DMS53 (cell line): ENCODE measurements at places on chromosomes 1 and 21.

DNA sequence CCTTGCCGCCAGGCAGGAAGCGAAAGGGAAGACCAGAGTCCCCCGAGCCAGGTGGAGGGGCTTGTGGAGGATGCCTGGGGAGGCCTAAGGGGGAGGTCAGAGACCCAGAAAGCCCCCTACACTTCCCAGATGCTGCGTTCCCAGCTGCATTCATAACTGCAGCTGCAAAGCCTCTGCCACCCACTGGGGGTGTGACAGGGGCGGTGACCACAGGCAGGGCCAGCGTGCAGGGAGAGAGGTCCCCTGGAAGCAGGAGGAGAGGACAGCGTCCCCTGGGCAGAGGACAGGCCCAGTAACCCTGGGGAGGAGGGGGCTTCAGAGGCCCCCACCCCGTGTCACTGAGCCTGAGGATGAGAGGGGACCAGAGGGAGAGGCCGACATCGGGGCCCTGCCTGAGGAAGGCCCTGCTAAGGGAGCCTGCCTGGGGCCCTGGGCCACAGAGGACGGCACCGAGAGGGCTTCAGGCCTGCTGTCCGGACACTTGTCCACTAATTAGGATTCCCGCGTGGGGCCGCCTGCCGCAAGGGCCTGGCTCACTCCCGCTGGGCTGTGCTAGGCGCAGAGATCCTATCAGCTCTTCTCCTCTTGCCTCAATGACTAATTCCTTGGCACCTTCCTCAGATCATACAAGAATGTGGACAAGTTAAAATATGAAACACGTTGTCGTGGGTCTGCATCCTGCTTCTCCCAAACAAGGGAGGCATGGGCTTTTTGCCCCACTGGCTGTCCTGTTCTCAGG lies 49.1 kb upstream of the CCDC27 start:
- no peak for DNase-seq

DNA sequence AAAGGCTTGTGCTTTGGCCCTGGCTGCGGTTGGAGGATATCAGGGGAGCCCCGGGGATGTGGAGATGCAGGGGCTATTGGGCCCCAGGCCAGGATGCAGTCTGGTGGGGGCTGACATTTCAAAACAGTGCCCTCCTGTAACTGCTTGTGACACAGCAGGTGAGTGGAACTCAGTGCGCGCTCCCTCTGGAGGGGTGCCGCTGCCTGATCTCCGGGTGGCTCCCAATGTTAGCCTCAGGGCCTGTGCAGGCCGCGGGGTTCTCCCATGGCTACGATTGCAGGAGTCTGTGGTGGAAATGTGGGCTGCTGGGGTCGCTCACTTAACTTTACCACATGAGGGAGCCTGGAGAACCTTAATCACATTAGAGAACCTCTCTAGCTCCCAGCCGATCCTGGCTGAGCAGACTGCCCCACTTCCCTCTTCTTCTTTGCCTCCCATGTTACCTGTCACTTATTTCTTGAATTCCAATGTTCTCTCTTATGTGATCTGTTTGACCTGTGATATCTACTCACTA lies 163.2 kb downstream of the FMN2 start:
- no peak for DNase-seq

DNA sequence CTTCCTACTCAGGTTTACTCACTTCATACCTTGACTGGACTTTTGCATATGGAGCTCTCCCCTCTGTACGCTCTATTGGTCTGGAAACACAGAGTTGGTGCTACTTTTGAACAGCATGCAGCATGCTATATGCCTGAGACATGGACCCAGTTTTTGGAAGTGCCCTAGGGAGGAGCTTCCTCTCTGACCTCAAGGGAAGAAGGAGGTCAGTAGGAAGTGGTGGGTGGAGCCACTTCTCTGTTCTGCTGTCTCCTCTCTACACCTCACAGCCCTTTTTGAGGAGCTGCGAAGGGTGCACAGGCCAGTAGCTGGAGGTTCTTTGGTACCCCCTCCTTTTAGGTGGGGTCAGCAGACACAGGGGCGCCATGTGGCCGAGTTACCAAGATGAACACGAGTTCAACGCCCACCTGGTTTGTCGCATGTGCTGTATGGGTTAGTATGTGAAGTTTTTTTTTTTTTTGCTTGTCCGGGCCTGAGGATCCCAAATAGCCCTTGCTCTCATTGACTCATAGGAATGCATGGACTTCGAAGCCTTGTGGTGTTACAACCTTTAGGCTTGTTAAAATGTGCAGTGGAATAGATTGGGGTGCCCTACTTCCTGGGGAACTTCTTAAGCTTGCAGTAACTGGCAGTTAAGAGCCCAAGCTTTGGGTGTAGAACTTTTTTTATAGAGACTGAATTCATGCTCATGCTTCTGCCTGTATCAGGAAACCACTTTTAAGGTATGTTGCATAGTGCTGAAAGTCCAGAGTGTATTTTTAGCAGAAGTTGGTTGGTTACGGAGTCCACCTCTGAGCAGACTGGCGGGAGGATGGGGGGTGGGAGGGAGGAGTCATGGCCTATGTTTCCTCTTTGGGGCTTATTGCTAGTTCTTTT lies 10.7 kb downstream of the MACF1 start:
- DNase-seq = no peak

DNA sequence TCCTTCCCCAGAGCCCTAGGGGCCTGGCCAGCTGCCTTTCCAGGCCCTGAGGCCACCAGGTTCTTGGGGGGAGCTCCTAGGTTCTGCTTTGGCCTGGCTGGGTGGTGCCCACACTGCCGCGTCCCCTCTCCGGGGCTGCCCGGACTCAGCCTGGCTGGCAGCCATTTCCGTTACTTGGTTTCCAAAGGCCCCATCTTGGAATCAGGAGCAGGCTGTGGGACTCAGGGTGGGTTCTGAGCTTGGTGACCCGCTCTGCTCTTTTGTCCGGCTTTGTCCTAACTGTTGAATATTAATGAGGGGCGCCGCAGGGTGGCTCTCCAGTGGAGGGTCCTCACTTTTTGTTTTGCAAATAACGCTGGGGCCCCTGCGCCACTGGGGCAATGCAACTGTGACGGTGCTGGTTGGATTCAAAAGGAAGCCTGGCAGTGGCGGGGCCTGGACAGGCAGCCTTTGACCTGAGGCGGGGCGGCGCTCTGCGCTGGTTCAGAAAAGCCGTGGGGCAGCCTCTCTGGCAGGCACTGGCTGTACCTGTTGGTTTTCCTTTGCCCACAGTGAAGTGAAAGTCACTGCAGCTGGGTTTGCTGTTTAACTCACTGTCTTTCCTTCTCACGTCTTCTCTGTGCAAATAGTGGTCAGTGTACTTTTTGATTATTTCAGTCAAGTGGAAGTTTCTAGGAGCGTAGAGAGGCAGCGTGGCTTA lies 20.2 kb downstream of the SKI start:
- no peak for DNase-seq

DNA sequence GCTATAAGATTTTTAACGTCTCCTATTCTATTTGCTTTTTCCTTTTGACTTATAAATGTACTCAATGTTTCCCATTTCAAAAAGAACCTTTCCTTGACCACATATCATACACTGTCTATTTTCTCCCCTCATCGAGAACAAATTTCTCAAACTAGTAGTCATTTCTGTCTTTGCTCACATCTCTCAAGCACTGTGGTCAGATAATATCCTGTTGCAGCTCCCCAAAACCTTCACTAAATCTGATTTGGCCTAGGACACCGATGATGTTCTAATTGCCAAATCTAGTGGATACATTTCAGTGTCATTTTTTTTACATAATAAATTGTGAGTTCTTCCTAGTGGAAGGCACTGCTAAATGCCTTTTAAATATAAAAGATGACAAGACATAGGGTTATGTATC lies 19.4 kb downstream of the CXADR start:
- no peak for DNase-seq

DNA sequence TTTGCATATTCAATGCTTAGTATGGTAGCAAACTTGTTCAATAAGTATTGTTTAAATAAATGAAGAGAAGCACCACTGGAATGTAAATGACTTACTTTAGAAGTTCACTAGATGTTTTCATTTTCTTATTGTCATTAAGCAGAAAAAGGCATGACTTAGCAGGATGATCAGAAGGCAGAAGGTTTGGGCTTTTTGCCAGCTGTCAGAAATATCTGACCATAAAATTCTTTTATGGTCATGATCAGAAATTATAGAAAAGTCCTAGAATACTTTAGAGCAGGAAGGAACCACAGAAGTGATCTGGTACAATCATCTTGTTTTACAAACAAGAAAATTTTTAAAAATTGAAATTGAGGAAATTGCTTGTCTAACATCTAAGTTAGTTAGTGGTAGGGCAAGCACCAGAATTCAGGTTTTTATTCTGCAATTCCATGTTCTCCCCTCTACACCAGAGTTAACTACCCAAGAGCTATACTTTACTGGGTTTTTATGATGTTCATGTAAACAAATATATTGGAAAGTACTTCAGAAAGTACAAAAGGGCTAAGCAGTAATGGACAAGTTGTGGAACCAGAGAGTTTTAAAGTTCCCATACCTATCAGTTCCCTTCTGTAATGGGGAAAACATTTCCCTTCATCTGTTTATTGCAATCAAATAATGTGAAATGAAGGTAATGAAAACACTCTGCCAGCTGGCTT lies 10.1 kb downstream of the FMO5 start:
- no peak for DNase-seq

GRCh38 chr1:210477328-210477924 lies 148.7 kb downstream of the HHAT start:
- DNase-seq = peak; percentile 12

- no peak for DNase-seq
Observed at GRCh38 chr1:27481994-27482620, 7.9 kb downstream of the WASF2 start.

DNA sequence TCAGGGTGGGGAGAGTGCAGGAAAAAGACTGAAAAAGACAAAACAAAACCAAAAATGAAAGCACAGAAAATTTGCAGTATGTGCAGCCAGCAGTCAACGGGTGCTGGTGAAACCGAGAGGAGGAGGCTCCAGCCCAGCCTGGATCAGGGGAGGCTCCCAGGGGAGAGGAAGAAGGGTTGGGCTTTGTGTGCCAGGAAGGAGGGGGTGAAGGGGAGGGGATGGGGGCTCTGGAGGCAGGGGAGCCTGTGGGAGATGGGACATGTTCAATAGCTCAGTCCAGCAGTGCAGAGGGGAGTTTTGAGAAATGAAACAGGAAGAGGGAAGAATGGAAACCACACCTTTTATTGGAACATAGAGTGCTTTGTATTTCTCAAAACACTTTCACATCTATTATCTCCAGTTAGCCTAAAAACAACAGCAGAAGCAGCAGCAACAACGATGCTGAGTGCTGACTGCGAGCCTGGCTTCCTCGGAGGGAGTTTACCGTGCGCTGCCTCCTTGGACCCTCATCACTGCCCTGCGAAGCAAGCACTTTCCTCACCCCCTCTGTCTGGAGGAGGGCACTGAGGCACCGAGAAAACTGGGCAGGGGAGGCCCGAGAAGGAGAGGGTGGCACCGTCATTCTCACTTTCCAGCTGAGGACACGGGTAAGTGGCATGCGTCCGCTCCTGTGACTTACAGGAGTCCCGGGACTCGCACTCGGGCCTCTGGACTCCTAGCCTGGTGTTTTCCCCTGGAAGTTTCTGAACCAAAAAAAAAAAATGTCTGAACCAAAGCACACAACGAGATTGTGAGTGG lies 62.9 kb downstream of the MDM4 start:
- no peak for DNase-seq

GRCh38 chr1:180911640-180912191 lies 981 bp upstream of the KIAA1614 start:
- DNase-seq = peak; percentile 49
